ENCODE measurements at places on chromosomes 2 and 18.

- peak; percentile 53 for DNase-seq
Measured at GRCh38 chr2:119408221-119408619, 23.4 kb upstream of the TMEM37 start.

- peak; percentile 4 for DNase-seq
Measured at GRCh38 chr2:12935222-12935621, 218.5 kb downstream of the TRIB2 start.

GRCh38 chr2:135818937-135819610, 17.9 kb downstream of the LCT start:
- peak; percentile 26 for DNase-seq

- DNase-seq, result peak; percentile 53
Measured at GRCh38 chr2:37775908-37776250, 104.4 kb upstream of the CDC42EP3 start.

DNA sequence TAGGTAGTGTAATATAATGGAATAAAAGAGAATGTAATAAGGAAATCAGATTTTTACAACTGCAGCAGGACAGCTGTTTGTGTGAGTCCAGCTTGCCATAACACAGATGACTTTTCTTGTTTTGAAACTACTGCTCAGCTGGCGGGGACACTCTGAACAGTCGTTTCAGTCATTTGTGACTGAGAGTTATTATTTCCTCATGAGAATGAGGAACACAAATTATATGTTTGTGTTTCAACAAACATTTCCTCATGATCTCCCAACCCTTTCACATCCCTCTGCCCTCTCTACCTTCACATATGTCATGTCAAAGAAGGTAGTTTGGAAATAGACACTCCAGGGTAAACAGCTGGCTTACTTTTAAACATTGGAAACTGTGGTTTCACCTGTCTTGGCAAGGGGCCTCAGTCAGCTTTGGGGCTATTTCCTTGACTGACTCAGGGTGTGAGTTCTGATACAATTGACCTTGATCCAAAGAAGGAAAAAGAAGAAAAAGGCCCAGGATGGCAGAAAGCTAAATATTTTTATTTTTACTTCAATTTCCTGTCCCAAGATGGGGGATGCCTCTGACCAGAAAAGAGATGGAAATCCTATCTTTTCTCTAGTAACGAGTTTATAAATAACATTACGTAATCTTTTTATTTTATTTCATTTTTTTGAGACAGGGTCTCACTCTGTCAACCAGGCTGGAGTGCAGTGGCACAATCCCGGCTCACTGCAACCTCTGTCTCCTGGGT, 593 bp downstream of the SP140L start:
- DNase-seq, result peak; percentile 45

- peak; percentile 59 for DNase-seq
Measured at GRCh38 chr2:134431838-134432434, 178.1 kb downstream of the MGAT5 start.

- DNase-seq, result peak; percentile 64
Measured at GRCh38 chr18:35041815-35042387, 688 bp downstream of the MAPRE2 start.

- no peak for DNase-seq
Measured at GRCh38 chr2:29910465-29910864, 10.9 kb downstream of the ALK start.

- DNase-seq, result no peak
Measured at GRCh38 chr2:178401994-178402437, 49.0 kb downstream of the PRKRA start.

DNA sequence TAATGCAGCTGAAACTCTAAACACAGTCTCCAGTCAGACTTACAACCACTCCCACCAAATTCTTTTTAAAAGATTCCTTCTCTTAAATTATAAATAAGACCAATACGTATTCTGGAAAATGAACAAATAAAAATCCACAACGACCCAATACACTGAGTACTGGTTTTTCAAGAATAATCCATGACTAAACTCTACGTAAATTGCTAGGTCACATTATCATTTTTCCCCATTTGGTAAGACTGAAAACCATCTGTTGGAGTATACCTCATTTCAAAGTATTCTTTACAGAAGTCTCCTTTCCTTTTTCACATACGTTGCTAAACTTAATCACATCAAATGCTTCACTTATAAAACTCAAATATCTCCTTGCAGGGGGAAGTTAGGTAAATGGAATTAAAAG, 6.0 kb downstream of the ZNF516 start:
- no peak for DNase-seq

DNA sequence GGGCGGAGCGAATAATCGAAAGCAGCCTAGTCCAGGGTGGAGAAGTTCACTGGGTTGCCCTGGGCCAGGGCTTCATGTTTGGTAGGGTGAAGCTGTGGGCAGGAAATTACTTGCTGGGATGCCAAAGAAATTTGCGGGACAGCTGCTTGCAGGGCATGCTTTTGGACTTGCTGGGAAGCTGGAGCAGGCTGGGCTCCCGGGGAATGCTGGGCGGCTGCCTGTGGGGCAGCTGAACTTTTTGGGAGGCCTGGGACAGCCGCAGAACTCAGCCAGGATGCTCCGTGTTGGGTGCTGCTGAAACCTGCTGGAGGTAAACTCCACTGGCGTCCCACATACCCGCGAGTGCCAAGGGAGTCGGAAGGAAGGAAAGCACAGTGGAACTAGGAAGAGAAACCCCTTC, 31.9 kb downstream of the ASB1 start:
- no peak for DNase-seq

DNA sequence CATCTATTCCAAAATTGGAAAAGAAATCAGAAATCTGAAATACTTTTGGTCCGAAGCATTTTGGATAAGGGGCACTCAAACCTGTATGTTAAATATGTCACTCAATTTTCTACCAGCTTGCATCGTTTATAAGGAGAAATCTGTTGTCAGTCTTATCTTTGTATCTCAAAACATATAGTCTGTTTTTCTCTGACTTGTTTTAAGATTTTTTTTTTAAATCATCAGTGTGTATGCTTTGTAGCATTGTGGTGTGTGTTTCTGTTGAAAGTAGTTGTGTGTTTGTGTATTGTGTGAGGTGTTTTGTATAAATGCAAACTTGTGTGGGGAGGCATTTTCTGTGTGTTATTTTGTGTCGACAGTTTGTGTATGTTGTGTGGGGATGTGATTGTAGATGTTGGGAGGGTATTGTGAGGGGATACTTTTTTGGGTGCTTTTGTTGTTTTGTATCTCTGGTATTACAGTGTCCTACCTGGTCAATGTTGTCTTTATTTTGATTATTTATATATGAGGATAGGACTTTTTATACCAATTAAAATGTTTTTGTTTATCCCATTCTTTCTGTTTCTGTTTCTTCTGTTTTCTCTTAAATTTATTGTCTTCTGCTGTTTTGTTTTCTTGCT, 30.9 kb downstream of the SMCHD1 start:
- no peak for DNase-seq

- DNase-seq, result peak; percentile 15
Measured at GRCh38 chr2:75047189-75047991, 88.9 kb downstream of the POLE4 start.

GRCh38 chr2:29080886-29081743, 6.8 kb upstream of the PCARE start:
- DNase-seq, result no peak

Data from DMS53 (cell line).